ENCODE measurements at places on chromosomes 16 and 17.

GRCh38 chr17:7294614-7295153 is at the start of gene YBX2:
Gene YBX2, minus strand, starts transcription at chr17:7294639. Its CDS starts 139 bp downstream, at chr17:7294500.
- no peak for DNase-seq

DNA sequence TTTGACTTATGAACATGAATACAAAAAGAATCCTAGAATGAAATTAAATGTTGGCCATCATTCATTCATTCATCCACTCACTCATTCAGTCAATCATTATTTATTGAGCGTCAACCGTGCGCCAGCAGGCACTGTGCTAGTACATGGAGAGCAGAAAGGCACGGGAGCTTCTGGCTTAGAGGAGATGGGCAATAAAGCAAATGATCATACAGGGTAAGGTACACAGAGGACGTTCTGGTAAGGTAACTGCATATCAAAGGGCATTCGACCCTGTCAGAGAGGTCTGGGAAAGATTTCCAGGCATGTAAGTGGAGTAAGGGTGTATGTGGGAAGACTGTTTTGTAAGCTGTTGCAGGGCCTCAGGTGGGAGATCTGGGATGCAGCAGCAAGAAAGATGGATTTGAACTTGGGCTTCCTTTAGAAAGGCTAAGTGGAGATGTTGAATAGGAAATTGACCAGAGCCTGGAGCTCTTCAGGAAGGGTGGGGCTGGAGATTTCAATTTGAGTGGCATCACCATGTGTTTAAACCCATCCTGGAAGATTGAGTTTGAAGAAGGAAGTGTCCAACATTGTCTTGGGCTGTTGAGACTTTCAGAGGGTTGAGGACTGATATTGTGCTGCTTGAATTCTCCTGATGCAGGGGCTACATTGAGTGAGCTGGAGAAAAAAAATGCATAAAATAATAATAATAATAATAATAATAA is 2.8 kb upstream of the MSI2 start:
- DNase-seq = no peak

GRCh38 chr17:59292174-59292523 is 39.3 kb upstream of the YPEL2 start:
- DNase-seq = no peak

- DNase-seq = no peak
Observed at GRCh38 chr16:69725480-69726312, 664 bp downstream of the NQO1 start.

DNA sequence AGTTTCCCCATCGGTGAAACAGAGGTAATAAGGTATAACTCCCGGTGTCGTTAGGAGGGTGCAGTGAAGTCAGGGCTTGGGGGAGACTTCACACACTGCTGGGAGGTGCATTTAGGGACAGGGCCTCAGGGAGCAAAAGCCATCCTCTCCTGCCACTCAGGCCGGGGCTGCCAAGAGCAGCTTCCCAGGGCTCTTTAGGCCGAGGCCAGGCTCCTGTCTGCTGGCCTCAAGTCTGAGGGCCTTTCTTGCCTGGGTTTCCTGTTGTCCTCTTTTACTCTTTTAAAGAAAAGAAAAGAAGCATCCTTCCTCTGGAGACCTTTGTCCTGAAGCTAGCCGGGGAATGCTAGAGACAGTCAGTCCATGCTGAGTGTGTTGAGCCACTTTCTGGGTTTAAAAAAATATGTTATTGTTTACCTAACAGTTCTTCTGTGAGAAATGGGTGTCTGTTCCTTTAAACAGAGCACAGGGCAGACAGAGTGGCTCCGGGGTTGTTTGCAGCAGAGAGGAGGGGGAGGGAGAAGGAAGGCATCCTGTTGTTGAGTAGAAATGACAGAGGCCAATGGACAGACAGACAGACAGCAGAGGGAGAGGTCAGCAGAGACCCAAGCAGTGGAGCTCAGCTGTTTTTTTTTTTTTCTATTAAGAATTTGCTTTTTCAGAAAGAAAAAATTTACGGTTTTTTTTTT is 79.1 kb downstream of the C17orf67 start:
- DNase-seq = no peak

GRCh38 chr17:50252781-50253180 is 21.5 kb upstream of the TMEM92 start:
- DNase-seq = no peak

Measured in T-helper 17 cell (primary cell).